Endothelial cell (in vitro differentiated cells): ENCODE measurements at places on chromosomes 1 and 21.

DNA sequence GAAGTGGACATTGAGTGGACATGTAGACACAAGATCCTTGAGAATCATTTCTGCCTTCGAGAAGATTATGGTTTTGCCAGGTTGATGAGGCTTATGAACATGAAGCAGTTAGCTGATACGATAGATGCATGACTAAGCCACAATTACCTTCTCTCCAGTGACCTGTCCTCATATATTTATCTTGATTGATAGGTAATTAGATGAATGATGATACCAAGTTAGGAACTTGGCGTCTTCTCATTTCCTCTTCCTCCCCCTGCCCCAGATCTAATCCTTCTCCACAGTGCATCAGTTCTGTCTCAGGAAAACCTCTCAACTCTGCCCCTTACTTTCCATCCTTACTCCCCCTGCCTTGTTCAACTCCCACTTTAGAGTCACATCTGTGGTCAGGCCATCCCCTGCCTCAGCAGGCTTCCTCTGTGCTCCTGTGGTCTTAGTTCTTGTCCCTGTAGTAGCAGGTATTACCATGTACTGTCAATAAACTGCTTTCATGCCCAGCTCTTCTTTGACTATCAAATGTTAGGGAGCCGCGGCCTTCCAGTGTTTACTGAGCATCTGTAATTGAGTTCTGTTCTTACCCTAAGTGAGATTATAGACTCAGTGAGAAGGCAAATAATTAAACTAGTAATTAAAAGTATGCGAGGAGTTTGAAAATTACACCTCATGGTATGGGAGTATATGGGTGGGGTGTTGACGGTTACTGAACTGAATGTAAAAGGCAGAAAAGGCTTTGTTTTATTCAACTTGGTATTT is 5.1 kb downstream of the ST6GALNAC3 start:
- no peak for DNase-seq
- H3K27me3 ChIP-seq = peaks cover 7% of the 10 kb centered on the region

DNA sequence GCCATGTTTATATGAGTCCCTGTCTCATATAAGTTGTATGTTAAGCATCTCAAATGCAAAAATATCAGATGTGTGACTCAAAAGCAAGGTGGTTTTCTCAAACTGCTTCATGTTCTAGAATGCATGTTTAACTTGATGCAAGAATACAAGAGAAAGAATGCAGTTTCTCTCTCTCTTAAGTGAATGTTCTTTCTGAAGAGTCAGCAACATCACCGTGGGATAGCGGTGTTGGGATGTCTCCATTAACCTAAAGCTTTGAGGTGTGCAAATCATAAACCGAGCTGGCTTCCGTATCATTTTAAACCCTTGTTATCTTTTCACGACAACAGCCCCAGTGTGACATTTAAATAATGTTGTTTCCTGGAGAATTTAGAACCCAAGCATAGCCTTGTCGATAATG is 48.4 kb upstream of the TARBP1 start:
- peaks cover 47% of the 10 kb centered on the region for H3K4me1 ChIP-seq
- H3K27ac ChIP-seq = no peak overlapping the region
- DNase-seq = no peak
- no peak overlapping the region for H3K4me3 ChIP-seq
- no peaks in the 10 kb centered on the region for H3K36me3 ChIP-seq
- peaks cover 1% of the 10 kb centered on the region for H3K27me3 ChIP-seq

DNA sequence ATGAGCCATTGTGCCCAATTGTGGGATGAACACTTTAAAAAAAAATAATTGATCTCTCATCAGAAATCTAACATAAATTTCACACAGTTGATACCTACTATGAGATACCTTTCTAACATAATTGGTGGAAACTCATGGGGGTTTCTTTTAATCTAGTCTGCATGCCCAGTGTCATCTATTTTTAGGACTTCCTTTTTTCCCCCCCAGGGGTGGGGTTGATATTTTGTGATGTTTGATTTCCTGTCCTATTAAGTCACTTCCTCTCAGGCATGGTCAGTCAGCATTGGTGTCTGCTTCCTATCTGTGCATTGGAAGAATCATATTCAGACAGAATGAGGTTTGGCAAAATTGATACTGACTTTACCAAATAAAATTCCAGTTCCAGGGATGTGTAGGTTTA is 21.5 kb downstream of the NFYC start:
- H3K27me3 ChIP-seq = peaks cover 3% of the 10 kb centered on the region
- H3K36me3 ChIP-seq = no peaks in the 10 kb centered on the region
- peak overlapping the region; percentile 88 for H3K27ac ChIP-seq
- peaks cover 36% of the 10 kb centered on the region for H3K4me1 ChIP-seq
- no peak for DNase-seq
- peak overlapping the region; percentile 21 for H3K4me3 ChIP-seq

GRCh38 chr1:27655151-27655937 is 16.6 kb downstream of the IFI6 start:
- DNase-seq = no peak
- no peak overlapping the region for H3K4me3 ChIP-seq
- peaks cover 18% of the 10 kb centered on the region for H3K27me3 ChIP-seq
- H3K36me3 ChIP-seq = no peaks in the 10 kb centered on the region
- H3K27ac ChIP-seq = peak overlapping the region; percentile 65

DNA sequence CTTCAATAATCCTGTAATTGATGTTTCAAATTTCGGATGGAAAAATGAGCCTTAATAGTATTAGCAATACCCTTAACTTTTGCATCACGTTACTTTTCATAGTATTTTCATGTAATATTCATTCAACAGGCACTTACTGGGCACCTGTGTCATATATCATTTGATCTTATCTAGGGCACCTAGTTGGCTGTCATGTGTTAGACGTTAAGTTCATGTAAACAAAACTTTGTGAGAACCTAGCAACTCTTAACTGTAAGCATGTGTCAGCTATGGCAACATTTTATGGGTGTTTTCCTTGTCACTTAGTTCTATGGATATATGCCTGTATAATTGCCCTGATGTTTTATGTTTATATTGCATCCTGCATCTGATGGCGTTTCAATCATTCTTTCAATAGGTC is 777 bp downstream of the LAMC2 start:
- no peak overlapping the region for H3K27ac ChIP-seq
- no peaks in the 10 kb centered on the region for H3K27me3 ChIP-seq
- no peaks in the 10 kb centered on the region for H3K4me1 ChIP-seq
- no peak overlapping the region for H3K4me3 ChIP-seq

DNA sequence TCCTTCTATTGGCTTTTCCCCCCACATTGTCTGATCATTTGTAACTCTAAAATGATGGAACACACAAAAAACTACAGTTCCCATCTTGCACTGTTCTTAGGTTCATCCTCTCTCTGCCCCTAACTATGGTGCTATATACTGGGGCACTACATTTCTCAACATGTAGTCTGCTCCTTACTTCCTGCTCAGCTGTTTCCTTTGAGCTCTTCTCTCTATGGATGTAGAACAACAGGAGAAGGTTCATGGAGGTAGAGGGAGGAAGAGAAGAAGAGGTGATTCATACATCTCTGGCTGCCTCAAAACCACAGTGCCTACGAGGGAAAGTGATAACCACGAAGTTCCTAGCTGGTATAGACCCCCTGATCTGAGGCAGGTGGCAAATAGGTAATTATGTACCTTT is 7.0 kb upstream of the C1orf146 start:
- peaks cover 4% of the 10 kb centered on the region for H3K4me1 ChIP-seq
- no peaks in the 10 kb centered on the region for H3K36me3 ChIP-seq
- H3K27ac ChIP-seq = no peak overlapping the region
- H3K4me3 ChIP-seq = no peak overlapping the region
- peaks cover 2% of the 10 kb centered on the region for H3K27me3 ChIP-seq
- DNase-seq = no peak

- no peak overlapping the region for H3K27ac ChIP-seq
- H3K4me1 ChIP-seq = peaks cover 8% of the 10 kb centered on the region
- DNase-seq = no peak
- H3K4me3 ChIP-seq = no peak overlapping the region
Observed at GRCh38 chr1:25197235-25197975, 34.9 kb downstream of the SYF2 start.
